ENCODE measurements at places on chromosomes 7 and 10.

DNA sequence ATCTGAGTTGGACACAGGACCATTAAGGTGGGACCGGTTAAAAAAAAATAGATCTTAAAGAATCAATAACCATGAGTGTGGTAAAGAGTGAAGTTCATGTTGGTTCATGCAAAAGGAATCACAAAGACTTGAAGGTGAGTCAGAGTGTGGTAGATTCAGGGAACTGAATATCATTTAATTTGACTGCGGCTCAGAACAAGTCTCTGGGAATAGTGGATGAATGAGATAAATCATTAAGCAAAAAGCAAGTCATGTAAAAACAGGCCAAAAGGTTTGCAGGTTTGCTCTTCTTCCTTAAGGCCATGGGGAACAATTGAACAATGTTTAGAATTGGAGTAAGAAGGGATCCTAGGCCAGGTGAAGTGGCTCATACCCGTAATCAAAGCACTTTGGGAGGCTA lies 385.8 kb downstream of the ETV1 start:
- no peak for DNase-seq

GRCh38 chr7:16428672-16429071 lies 7.3 kb upstream of the CRPPA start:
- DNase-seq, result no peak

DNA sequence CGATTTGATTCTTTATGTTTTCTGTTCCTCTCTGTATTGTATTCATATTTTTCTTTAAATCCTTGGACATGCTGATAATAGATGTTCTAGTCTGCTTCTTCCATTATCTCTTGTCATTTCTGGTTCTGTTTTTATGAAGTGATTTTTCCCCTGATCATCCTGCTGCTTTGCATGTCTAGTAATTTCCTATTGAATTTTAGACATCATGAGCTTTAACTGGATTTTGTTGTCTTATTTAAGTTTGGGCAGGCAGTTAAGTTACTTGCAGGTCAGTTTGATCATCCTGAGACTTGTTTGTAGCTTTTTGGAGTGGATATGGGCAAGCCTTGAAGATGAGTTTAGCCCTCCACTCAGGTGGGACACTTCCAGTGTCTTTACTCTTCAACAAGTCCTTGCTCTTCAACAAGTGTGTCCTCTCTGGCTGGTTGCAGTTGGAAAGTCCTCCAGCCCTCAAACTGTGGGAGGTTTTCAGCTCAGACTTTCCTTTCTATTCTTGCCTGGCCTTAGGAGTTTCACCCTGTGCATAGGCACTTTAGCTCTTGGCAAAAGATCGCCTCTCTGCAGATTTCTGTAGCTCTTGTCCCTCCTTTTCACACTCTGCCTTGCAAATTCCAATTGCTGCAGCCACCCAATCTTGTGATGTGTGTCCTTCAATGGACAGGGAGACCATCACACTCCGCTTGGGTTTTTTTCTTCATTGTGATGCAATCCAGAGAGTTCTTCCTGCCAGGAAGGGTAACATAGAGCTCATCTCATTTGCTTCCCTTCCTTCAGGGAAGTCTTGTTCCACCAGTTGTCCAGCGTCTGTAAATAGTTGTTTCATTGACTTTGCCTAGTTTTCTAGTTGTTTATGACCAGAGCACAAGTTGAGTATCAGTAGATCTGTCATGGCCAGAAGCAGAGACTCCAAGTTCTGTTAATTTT lies 197.2 kb upstream of the SH2B2 start:
- no peak for DNase-seq

GRCh38 chr7:138755331-138755747 lies 42.5 kb upstream of the TMEM213 start:
- no peak for DNase-seq

DNA sequence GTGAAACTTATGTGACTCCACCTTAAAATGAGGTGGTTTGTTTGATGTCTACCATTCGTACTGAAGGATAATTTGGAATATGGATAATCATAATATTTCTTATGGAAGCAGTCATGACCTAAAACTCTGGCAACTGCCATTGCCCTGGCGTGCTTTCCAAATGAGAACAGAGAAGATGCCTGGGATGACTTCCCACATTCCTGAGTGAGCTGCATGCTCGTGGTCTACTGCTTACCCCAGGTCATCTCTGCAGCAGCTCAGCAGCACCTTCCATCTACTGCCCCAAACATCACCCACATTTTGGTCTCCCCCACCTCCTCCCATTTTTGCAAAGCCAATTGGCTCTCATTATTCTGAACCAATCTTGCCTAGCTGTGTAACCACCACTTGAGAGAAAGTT lies 40.1 kb downstream of the LYZL1 start:
- DNase-seq, result no peak

GRCh38 chr7:5472432-5473315 lies 49.0 kb upstream of the TNRC18 start:
- no peak for DNase-seq

DNA sequence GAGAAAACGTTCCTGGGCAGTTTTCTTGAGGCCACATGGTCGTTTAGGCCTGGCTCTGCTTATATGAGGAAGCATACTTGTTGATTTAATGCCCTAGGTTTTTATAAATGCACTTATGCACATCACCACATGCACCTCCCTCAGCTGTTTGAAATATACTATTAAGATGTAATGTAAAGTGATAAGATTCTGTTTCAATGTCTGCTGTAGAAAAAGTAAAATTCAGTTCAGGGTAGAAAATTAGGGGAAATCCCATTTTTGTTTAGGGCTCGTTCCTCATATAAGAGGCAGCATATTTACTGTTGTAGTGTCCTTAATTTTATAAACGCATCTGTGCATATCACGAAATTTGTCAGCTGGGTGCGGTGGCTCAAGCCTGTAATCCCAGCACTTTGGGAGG lies 7.8 kb upstream of the CAMK1D start:
- DNase-seq, result no peak

GRCh38 chr7:484356-485101 lies 35.1 kb downstream of the PDGFA start:
- no peak for DNase-seq

- no peak for DNase-seq
Measured at GRCh38 chr10:22927166-22927565, 687 bp upstream of the ARMC3 start.

- no peak for DNase-seq
Measured at GRCh38 chr7:126805351-126805750, 447.4 kb downstream of the GRM8 start.
